ENCODE measurements at places on chromosomes 3 and 15.

DNA sequence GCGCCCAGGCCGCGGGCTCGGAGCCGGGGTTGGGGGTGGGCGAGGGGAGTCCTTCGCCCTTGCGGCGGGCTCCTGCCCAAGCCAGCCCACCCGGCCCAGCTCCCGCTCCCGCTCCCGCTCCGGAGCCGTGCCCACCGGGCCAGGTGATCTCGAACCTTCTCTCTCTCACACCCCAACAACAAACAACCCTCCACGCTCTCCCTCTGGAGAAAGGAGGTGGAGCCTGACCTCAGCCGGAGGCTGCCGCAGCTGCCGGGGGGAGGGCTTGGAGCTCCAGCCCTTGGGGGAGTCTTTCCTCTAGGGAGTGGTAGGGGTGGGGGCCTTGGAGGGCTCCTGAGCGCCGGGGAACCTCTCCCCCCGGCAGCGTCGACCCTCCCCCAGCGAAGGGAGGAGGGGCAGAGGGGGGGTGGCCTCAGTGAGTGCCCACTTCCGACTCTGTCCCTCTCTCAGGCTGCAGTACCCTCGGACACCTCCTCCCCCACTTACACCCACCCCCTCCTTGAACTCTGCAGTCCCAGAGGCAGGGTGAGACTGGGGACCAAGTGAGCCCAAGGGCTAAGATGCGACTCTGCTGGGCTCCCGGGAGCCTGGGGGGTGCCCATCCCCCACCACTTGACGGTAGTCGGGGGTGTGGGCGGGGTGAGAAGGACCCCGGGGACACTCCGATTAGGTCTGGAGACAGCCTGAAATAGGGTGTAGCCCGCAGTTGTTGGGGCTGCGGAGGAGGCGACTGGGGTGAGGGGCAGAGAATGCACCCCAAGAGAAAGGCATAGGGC is 4.4 kb upstream of the BAHD1 start:
- no peak for DNase-seq

DNA sequence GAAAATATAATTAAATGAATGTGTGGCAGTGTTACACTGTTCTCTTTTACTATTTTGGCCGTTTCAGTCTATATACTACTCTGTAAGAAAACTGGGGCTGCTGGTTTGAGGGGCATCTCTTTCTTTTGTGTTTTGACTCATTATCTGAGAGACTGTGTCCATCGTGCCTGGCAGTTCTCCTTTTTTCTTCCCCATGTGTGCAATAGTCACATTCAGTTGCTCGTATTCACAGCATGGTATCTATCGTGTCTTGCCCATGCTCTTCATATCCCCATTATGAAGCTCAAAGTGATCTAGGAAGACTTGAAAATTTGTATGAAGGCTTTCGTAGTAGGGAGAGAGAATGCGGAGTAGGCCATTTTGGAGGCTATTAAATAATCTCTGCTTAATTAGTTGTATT is 29.8 kb upstream of the FAH start:
- no peak for DNase-seq

- no peak for DNase-seq
Observed at GRCh38 chr3:115977866-115978265, 354.6 kb downstream of the GAP43 start.

DNA sequence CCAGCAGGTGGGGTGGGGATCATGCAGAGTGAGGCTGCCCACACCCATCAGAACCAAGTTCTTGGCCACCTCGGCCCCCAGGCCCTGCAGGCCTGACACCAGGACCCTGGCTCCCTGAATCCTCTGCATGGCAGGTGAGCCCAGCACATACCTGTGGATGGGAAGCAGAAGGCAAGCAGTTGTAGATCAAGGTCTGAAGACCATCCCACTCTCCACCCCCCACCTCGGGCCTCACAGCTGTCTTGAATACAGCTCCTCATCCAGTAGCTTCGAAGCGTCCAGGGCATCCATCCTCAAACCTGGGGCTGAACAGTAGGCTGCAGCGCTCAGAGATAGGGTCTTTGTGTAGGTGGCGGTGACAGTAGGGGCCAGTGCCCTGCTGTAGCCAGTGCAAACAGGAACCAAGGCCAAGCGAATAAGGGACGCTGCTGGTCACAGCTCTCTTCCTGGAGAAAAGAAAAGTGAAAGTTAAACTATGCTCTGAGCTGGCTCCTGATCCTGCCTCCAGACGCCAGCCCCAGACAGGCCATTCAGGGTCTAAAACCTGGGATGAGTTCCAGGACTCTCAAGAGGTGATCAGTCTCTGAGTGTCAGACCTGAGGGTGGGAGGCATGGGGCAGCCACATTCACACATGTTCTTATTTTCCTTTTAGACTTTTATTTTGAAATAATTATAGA is at the start of gene UBA7:
UBA7 (minus strand) TSS at position 457 of the 678 bp plus-strand sequence; CDS start at position 291, 166 bp downstream.
- DNase-seq: peak; percentile 63

GRCh38 chr3:111669926-111670630 is 74.9 kb upstream of the ZBED2 start:
- no peak for DNase-seq

- no peak for DNase-seq
Observed at GRCh38 chr3:177739461-177739860, 542.2 kb upstream of the TBL1XR1 start.

DNA sequence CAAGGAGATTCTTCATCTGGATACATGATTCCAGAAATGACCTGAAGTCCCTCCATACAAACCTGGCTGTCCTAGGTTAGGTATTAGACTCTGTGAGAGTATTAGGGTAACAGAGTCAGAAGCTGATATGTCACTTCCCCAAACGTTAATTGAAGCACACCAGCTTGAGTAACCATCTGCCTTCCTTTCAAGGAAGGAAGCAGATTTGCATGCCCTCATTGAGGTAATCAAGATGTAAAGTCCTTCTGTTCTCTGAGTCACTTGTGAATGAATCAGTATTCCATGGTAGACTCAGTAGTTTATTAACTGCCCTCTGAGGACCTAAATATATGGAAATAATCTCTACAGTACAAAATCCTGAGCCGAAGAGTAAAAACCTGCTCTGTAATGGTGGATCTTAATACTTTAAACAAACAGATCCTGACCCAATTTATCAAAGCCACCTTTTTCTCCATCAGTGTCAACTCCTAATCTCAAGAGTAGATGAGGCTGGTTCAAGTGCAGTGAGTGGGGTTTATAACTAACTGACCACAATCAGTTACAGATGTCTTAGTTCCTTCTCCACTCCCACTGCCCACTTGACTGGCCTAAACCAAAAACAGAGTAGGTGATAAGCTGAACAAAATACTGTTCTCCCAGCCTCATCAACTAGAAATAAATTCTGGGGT is 246.2 kb upstream of the CHRM5 start:
- no peak for DNase-seq

GRCh38 chr15:29142129-29142747 is 127.4 kb downstream of the NSMCE3 start:
- DNase-seq: no peak

DNA sequence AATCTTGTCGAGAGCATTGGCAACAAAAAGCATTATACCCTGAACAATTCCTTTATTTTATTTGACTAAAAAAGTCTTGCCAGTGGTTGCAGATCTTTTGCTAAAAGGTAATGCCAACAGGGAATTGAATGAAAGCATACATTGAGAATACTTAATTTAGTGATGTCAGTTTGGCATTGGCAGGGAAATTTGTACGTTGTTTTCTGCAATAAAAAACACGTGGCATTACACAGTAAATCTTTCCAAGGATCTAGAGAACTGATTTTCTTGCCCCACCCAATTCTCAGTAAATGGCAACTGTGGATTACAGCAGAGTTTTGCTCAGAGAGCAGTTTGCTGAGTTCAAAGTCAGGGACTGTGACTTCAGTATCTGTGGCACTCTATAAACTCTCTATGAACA is 38.3 kb upstream of the IGSF10 start:
- no peak for DNase-seq

DNA sequence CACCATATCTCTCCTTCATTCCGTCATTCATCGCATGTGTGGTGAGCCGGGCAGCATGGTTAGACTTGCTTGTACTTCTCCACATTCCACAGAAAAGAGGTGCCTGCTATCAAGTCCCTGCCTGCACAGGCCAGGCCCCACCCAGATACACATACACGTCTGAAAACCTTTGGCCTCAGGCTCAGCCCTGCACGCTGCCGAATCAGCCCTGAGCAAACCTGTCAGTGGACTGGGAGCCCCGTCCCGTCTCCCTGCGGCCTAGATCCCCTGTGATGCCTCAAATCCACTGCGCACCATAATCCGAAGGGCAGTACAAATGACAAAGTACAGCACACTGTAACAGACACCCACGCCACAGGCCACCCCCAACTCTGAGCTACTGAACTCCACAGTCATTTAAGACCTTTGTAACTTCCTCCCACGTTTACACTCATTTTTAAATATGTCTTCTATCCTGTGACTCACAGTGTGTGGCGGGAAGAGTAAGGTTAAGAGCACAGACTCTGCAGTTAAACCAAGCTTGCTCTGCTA is 67.1 kb downstream of the MB21D2 start:
- DNase-seq: no peak

- no peak for DNase-seq
Observed at GRCh38 chr3:168066882-168067281, 28.8 kb downstream of the GOLIM4 start.

DNA sequence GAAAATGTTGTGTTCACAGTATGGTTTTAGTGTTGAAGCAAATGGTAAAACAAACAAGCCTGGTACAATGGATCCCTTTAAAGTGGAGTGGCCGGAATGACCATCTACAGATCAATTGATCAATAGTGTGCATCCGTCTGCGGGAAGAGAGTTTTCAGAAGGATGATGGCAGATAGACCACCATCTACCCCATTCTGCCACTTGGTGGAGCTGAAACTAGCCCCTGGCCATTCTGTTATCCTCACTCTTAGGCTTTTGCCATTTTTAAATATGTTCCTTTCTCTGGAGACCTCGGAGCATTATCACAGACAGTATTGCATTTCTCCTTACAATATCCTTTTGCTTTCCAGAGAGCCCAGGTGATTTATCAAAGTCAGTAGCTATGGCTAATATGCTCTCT is 258.9 kb upstream of the CFAP20DC start:
- DNase-seq: no peak

DNA sequence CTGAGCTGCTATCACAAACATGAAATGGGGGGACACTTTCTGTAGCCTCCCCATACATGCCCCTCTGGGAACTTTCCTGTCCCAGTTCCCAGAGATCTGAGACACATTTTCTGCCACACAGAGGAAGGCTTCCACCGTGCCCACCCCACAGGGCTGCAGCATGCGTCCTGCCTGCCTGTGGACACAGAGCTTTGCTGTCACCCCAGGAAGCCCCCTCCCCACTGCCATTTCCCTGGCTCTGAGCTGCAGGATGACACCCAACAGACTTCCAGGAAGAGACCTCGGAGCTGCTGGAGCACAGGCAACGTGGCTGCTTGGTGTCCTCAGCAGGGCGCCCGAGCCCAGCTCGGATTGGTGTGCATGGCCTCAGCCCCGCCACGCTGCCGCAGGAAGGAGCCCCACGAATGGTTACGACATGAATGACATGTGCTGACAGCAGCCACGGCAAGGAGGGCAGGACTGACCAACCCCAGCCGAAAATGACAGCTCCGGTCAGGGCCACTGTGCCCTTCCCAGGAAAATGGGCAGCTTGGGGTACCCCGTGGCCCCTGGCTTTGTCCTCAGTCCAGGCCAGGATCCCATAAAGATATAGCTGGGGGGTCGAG is 81.3 kb downstream of the VGLL4 start:
- no peak for DNase-seq

DNA sequence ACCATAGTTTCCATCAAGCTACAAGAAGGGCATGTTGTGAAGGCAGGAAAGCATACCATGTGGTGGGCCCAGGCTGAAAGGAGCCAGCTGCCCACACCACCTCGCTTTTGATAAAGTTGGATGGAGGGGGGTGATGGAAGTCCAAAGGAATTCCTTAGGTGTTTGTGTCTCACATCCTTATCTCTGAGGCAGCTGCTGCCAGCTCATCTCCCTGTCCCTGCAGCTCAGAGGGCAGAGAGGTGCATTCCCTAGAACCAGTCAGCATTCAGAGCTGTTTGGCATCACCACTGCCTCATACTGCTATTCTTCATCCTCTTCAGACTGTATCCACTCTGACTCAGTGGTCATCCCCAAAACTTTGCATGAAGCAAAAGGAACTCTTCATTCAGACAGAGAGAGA is 141.5 kb upstream of the BFSP2 start:
- no peak for DNase-seq

All from left cardiac atrium (tissue), 4 donors.